ENCODE measurements at places on chromosomes 5 and 9.

DNA sequence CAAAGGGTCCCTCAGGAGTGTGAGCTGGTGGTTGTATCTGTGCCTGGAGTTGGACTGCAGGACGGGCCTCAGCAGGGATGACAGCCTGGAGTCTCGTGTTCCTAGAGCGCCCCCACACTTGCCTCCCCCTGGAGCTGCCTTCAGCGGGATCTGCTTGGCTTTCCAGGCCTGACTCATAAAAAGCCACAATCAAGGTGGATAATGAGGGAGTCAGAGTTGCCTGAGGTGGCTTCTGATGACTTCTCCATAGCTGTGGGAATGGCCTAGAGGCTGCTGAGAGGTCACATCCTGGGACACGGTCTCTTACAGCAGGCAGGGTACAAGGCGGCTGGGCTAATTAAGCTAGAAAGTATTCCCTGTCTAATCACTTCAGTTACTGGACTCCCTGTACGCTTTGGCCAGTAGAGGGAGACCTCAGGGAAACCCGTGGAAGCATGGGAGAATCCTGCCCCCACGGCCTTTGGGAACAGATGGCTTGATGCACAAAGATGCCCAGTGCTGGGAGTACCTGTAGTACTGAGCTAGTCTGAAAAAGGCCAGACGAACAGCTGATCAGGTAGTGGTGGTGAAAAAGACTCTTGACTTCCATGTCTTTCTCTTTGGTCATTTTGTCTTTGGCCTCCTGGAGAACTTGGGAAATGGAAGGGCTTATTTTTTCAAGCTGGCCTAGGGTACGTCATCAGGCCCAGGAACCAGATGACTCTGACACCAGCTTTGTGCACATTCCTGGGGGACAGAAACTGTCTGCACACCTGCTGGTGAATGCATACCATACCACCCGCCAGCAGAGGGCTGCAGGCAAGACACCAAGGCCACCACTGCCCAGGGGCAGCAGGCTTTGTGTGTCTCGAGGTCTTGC, 16.1 kb upstream of the FRRS1L start:
- DNase-seq: no peak

- no peak for DNase-seq
These were observed 347.2 kb upstream of the WWC1 start for GRCh38 chr5:167944121-167944852.

DNA sequence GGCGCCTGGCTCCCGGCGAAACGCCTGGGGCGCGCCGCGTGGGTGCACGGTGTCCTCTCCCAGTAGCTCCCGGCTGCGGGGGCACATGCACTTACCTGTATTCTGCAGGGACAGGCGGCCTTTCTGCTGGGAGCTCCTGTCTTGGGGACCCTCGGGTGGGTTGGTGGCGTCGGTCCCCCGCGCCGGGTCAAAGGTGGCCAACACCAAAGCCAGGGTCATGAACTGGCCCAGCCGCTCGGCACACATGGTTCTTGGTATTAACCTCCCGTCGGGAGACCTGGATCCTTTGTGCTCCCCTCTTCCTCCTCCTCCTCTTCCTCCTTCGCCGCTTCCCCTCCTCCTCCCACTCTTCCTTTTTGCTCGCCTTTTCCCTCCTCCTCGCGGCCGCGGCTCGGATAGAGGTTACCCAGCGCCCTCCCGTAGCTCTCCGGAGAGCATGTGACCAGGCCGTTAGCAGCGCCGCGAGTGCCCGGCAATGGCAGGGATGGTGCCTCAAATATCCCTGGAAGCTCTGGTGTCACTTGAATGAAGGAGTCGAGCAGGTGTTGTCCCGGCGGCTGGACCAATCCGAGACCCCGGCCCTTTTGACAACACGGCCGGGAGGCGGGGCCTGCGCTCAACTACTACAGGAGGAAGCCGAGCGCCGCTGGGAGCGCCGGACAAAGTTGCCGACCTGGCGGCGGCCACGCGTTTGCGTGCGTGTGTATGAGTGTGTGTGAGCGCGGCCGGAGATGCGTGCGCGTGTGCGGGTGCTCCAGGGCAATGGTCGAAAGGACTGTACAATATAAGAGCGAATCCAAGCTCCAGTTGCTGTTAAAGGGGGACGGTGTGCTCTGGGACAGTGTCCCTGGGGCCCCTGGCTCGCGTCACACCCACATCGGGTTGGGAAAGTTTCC, at the start of gene STC2:
STC2 (minus strand) TSS at position 467 of the 896 bp plus-strand sequence; CDS start at position 246, 221 bp downstream.
- DNase-seq: no peak

- DNase-seq: no peak
These were observed 1.3 kb upstream of the NNT start for GRCh38 chr5:43601454-43602260.

DNA sequence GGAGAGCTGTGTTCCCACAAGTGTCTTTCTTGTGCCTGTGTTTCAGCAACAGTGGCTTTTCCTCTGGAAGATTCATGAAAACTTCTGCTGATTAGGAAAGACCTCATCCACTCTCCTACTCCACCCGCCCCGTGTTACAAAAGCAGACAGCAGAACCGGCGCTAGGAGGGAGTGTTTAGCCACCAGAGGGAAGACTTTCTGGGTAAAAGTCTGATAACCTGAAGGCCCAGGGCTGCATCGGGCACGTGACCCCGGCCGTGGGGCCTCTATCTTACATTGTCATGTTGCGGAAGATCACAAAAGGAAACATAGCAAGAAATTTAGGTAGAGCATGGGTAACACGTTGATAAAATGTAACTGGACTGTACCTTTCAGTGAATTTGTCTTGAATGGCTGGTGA, 32.0 kb upstream of the DMRT2 start:
- no peak for DNase-seq

DNA sequence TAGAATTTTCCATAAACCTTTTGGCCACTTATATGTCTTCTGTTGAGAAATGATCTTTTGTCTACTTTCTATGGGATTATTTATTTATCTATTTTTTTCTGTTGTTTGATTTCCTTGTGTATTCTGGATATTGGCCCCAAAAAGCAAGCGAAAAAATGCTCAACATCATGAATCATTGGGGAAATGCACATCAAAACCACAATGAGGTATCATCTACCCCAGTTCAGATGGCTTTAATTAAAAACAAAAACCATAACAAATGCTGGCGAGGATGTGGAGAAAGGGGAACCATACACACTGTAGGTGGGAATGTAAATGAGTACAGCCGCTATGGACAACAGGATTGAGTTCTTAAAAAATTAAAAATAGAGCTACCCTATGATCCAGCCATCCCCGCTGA, 125.0 kb upstream of the LPCAT1 start:
- DNase-seq: no peak

DNA sequence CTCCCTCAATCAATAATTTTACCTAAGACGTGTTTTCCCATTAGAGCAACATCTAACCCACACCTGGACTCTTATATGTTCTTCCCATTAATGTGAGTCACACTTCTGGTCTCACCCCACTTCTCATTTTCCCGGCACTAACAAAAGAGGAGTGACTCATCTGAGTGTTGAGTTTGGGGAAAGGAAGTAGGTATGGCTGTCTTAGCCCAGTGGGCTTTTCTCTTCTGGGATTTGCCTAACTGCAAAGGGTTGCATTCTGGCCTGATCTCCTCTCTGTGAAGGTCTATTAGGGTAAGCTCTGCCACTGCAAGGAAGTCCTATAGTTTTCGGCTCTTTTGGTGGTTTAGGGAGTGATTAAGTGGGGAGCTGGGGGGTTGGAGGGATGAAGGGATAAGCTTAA, 195.6 kb downstream of the KIAA0825 start:
- no peak for DNase-seq

GRCh38 chr5:77235846-77236721, 25.6 kb downstream of the PDE8B start:
- no peak for DNase-seq

DNA sequence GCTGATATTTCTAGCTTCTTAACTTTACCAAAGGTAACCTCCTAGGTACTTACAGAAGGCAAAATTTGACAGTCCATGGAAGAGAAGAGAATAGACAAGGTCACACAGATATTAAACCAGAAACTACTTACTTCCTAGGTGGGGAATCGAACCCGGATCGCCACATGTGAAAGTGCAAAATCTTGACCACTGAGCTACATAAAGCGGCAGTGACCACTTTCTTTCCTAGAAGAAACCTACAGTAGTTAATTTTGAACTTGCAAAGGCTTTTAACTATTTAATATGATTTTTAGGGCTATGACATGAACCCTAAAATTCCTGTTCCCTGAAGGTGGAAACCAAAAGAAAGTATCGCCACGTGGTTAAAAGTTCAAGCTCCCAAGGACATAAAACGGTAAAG, 20.3 kb upstream of the ATOSB start:
- no peak for DNase-seq

DNA sequence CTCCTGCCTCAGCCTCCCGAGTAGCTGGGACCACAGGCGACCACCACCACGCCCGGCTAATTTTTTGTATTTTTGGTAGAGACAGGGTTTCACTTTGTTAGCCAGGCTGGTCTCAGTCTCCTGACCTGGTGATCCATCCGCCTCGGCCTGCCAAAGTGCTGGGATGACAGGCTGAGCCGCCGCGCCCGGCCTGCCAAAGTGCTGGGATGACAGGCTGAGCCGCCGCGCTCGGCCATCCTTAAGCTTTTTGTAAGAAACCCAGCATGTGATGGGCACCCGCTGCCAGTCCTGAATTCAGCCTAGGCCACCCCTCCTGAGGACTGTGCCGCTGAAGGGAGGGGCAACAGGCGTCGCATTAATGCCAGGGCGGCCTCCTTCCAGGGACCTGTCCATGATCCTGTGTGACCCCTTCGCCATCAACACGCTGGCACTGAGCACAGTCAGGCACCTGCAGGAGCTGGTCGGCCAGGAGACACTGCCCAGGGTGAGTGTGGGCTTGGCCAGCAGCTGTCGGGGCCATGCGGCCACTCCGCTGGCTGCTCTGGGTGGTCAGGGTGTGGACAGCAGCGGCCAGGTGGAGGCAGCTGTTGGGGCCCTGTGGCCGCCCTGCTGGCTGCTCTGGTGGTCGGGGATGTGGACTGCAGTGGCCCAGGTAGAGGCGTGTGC, 10.5 kb downstream of the NELFB start:
- no peak for DNase-seq

DNA sequence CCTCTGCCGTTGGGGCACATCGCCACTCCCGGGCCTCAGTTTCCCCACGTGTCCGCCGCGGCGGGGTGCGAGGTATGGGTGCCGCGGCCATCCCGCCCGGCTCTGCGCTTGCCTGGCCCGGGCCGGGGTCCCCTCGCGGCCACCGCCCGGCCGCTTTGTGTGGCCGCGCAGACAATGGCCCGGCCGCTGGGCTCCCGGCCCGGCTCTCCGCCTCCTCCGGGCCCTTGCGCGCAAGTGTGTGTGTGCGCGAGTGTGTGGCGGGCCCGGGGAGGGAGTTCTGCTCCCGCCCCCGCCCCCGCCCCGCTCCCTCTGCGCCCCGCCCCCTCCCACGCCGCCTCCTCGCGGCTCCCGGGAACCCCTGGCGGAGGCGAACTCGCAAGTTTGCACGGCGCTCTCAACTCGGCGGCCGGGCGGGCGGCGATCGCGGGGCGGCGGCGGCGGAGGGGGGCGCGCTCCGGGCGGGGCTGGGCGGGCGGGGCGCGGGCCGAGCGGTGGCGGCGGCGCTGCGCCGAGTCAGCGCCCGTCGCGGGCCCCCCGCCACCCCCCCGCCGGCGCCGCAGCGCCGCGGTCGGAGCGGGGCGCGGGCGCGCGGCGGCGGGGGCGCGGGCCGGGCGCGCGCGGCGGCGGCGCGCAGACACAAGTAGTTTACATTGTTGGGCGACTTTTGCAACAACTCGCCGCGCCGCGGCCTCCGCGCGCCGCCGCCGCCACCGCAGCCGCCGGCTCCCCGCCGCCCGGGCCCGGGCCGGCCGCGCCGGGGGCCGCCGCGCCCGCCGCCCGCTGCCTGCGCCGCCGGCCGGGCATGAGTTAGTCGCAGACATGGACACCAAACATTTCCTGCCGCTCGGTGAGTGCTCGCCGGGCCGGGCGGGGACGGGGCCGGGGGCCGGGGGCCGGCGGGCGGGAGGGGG, at the start of gene RXRA:
RXRA (plus strand) TSS at position 643 of the 911 bp plus-strand sequence; CDS start at position 820, 177 bp downstream.
- DNase-seq: peak; percentile 57

GRCh38 chr5:121667292-121667691, 184.4 kb upstream of the FTMT start:
- no peak for DNase-seq

DNA sequence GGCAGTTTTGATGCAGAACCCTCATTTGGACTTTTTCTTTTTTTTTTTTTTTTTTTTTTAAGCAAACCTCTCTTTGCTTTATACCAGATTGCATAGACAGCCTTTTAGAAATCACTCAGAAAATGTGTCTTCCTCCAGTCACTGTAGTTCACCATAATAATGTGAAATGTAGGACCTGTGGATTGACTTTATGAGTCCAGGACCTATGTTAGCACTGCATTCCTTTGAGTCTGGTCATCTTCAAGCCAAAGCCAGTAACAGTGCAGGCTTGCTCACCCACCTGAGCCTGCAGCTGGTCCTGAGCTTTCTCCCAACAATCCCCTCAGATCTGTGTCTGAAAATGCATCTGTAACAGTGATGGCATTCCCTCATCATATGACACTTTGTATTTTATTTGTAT, 110.7 kb upstream of the NFIL3 start:
- DNase-seq: no peak

DNA sequence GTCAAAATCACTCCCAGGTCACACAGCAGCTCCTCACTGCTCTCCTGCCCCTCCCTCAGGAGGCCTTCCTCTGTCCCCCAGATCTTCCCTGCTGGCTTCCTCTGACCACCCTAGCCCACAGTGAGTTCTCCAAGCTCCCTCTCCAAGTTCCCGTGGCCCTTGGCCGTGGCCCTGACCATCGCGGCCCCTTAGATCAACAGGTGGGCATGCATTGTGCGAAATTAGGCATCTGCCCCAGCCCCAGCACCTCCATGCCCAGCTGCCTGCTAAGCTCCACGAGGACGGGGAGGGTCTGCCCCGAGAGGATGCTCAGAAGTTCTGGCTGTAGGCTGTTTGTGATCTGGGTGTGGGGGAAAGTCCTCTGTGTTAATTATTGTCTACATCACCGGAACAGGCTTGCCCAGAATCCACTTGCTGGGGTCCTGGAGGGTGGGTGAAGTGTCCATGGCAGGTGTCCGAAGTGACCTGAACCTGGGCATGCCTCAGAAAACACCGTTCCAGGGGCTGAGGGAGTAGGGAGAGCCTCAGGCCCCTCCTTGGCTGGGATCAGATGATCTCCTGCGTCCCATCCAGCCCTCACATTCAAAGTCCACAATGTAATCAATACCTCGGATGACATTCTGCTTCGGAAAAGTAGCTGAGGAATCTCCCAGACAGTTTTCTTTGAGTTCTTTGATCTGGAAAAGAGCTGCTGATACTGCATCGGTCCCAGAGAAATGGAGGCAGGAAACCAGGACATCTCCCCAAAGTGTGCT, 194.8 kb downstream of the PAX5 start:
- DNase-seq: no peak

- DNase-seq: no peak
These were observed 71.7 kb downstream of the GRIA1 start for GRCh38 chr5:153562189-153562588.

- no peak for DNase-seq
These were observed 499.2 kb upstream of the COX7C start for GRCh38 chr5:86118542-86118941.

Data from T follicular helper cell (primary cell).